Posterior vena cava (tissue), 2 donors: ENCODE measurements at places on chromosomes 3 and 15. TPM values are rescaled to one million over a fixed set of nuclear protein-coding genes. Genes with fewer than 3 reads are reported as not detected.

The FRMD5 gene
- total RNA-seq, result 0.37 TPM

The ANKDD1A gene
- 17.1 TPM for total RNA-seq

GRCh38 chr15:34808016-34808415 is 12.7 kb upstream of the ACTC1 start:
- DNase-seq, result no peak

DNA sequence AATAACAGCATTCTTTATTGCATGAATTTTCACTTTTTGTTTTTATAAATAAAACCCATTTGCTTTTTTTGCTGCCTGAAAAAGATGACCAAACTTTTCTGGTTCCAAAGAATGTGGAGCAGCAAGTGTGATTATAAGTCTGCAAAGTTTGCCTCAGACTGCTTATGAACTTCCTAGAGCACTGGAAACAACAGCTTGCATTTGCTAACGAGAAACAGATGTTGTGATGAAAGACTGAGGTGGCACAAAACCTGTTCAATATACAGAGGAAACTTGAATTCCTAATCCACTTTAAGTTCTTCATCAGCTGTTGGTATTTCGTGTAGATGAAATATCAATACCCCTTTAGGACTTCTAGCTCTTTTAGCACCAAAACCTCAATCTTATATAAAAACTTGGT is 9.3 kb downstream of the ZPLD1 start:
- no peak for DNase-seq

The AHSG gene
- total RNA-seq, result not detected

GRCh38 chr15:79167776-79168175 is 77.2 kb upstream of the RASGRF1 start:
- no peak for DNase-seq

DNA sequence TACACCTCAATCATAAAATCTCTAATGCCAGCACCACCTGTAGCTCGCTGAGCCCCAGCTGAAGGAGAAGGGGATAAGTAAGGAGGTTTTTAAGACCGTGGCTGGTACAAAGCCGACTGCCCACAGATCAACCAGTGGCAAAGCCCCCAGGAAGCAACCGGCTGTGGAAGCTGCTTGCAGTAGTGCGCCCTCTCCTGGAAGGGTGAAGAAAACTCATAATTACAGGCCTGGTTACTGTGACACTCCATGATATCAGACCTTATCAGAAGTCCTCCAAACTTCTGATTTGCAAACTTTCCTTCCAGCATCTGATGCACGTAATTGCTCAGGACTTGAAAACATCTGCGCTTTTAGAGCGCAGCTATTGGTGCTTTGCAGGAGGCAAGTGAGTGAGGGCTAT is 63.1 kb upstream of the MCTP2 start:
- no peak for DNase-seq

GRCh38 chr15:26771578-26772153 is 1.2 kb downstream of the GABRB3 start:
- no peak for DNase-seq

DNA sequence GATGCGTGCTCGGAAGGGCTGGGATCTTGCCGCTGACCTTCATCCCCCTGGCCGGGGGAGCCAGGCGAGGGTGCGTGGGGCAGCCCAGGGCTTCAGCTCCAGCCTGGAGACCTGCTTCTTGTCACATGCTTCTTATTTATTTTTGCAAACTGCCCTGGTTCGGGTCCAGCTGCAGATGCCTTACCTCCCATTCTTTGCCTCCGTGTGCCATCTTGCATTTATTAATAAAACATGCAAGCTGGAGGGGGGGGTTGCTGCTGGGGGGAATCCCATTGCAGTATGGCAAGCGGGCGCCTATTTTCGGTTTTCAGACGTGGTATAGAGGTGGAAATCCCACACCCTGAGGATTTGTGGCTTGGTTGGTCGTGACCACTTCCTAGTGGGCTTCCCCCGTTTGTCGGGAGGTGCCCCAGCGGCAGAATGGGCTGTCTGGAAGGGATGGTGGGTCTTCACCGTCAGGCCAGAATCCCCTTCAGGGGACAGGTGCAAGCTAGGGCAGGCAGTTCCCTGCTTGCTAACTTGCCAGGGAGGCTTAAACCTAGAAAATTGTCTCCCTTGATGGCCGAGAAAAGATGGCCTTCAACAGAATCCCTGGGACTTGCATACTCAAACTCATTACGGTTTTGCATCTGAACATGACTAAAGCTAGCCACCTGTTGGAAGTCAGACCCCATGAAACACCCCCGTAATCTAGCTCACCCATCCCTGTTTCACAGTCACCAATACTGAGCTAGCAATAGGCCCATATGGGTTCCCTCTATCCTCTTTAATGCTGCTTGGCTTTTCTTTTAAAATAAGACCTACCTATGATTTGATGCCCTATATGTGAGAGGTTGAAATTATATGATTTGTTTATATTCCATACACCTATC is 569 bp downstream of the TMEM266 start:
- DNase-seq, result no peak

DNA sequence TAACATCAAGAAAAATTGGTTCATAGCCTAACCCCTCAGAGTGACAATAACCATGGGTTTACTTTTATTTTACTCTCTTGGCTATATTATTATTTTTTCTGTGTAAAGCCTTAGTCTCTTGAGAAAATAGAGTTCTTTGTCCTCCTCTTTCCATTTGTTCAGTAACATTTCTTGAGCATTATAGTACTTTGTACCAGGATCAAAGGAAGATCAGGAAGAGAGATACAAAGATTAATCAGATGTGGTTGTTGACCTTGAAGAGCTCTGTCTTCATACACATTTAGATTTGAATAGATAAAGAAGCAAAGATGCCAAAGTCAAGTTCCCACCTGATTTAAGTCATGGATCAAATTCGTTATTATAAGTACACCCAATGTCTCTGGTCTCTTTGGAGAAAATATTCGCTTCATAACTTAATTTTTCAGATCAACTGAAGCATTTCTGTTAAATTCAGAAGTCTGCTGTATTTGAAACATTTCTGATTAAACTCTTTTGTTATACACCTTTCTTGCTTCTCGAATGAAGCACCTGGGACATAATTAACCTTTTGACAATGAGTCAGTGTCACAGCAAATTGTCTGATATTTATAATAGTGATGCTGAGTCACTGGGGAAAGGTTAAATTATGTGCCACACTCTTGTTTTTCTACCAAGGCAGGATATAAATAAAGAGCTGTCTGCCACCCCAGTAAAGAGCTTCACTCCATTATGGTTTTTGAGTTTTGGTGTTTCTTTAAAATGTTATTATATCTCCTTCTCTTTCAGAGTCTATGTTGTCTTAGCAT is 100.2 kb downstream of the GHSR start:
- DNase-seq, result no peak

DNA sequence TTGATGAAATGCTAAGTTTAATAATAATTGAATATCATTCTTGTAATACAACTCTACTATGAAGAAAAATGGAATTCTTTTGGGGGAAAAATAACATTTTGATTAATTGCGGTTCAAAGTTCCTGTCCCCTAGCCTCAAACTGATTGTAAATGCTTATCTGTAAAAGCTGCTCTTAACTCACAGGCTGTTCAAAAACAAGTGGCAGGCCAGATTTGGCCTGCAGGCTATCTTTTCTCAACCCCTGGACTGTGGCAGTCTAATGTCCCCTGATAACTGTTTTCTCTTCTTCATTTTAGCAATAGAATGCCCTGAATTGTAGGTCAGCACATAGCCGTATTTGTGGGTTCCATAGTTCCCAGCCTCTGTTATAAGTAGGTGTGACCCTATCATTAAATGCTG is 23.5 kb upstream of the SAMMSON start:
- no peak for DNase-seq

The CDHR4 gene
- total RNA-seq, result 0.46 TPM

DNA sequence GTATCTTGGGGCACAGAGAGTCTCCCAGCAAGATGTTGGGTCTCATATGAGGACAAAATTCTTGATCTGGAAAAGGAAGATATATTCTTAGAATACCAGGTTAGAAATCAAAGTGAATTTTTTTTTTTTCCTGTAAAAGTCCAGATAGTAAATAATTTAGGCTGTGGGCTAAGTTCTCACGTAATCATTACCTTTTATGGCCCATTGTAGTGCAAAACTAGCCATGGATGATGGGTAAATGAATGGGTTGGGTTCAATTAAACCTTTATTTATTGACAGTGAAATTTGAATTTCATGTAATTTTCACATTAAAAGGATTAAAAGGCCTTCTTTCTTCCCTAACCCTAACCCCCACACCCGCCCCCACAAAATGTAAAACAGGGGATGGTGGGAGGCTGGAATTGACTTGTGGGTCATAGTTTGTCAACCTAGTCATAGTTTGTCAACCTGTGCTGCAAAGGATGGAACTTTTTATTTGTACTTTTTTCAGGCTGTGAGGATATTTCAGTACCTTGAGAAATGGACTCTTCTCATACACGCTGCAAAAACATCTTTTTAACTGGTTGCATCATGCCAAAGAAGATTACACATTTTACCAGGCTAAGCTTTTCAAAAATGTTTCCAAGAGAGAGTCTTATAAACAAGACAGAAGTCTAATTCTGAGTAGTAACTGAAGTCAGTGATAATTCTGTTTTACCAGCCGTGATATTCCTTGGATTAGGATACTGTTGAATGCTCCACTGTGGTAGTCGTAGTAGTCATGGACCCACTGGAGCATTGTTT is 138.8 kb downstream of the AKAP13 start:
- DNase-seq, result no peak

The SLC6A20 gene
- 0.28 TPM for total RNA-seq

- DNase-seq, result peak; percentile 49
Measured at GRCh38 chr3:126435456-126436315, 40.0 kb downstream of the ZXDC start.

The LTK gene
- 0.24 TPM for total RNA-seq

The NR2F2 gene
- total RNA-seq, result 208 TPM

DNA sequence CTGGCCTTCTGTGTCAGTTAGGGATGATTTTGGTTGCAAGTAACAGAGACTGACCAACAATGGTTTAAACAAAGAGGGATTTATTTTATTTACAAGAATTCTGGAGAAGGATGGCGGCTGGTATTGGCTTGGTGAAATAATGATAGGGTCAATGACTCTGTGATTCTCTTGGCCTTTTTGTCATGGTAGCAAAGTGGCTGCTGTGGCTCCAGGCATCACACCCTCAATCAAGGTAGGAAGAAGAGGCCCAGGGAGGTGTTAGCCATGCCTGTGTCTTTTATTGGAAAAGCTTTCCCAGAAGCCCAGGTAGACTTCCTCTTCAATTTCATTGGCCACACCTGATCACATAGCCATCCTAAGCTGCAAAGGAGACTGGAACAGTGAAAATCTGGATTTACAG is 13.1 kb downstream of the FAM107A start:
- DNase-seq, result no peak

The ZNF80 gene
- total RNA-seq, result not detected

DNA sequence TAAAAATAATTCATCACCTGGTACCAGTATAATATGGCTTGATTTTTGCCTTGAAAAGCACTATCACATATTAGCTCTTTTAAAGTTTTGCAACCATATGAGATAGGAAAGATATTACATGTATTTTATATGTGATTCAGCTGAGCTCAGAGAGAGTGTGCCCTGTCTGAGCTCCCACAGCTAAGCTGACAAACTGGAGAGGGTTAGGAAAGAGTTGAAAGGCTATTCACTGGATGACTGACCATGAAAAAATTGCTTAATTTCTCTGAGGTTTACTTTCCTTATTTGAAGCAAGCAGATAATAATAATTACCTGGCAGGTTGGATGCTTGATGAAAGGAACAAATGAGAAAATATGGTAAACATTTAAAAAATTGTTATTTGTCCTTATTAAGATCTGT is 97.4 kb upstream of the CCDC80 start:
- no peak for DNase-seq

The AMIGO3 gene
- total RNA-seq, result not detected

The CDC25A gene
- 0.65 TPM for total RNA-seq

GRCh38 chr3:123660900-123661299 is 76.0 kb upstream of the HACD2 start:
- peak; percentile 97 for DNase-seq

DNA sequence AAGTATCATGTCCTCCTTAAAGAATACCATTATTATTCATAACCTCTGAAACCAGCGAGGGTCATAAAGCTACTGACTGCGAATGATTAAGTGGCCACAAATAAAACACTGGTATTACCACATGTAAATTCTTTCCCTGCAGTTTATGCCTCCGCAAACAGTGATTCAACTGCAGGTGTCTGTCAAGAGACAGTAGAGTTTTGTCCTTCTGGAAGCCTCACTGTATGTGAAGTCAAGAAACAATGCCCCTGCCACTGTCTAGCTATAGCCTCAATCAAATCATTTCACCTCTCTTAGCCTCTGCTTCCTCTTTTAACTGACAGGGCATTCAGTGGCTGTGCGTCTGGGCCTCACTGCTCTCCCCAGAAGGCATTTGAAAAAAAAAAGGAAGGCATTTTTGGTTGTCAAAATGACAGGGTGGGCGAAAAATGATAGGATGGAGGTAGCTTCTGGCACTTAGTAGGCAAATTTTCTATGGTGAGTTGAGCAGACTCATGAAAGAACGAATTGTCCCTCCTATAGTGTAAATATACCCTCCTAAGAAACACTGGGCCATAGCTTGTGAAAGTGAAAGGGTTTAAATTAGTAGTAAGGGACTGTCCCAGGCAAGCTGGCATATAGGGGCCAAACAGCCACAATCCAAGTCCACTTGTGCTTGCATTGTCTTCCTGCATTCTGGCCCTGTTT is 66.7 kb downstream of the FILIP1L start:
- no peak for DNase-seq

The FAM98B gene
- 33.4 TPM for total RNA-seq

The MLF1 gene
- total RNA-seq, result 7.7 TPM

The PLIN1 gene
- 4.6 TPM for total RNA-seq

GRCh38 chr3:71444028-71444860 is 139.3 kb downstream of the FOXP1 start:
- DNase-seq, result peak; percentile 86

The GOLGA8S gene
- 0.60 TPM for total RNA-seq

The CCK gene
- total RNA-seq, result not detected

The SERPINI2 gene
- 0.81 TPM for total RNA-seq

DNA sequence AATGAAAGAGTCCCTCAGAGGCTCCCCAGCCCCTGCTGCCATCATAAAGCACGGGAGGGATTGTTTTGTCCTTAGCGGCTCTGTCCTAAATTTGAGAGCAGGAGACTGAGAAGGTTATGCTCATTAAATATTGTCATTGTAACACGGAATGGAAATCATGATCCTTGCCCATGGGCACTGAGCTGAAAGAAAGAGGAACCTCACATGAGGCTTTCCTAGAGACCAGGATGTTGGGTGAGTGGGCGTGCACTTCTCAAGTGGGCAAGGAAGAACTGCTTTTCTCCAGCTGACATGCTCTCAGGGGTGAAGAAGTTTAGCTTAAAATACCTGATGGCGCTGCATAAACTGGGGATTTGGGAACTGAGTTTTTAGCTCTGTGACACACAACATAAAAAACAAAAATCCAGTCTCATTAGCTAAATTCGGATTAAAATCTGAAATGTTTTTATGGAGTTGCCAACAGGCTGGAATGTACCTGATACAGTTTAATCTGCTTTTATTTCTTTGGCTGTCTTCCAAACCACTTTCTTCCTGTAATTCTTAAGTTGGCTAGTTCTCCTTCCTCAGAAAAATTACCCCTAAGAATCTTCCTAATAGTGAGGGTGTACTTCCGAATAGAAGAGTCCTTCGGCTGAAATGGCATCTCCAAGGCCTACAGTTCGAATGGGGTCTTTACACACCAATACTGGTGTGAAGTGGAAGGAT is 31.7 kb downstream of the ADPGK start:
- DNase-seq, result no peak
